Skin of body (tissue), 3 donors: ENCODE measurements at places on chromosomes 1 and 21. TPM values are rescaled to one million over a fixed set of nuclear protein-coding genes. Genes with fewer than 3 reads are reported as not detected.
A peak's percentile ranks its signal among the peaks of the same experiment; 100 is the strongest.

DNA sequence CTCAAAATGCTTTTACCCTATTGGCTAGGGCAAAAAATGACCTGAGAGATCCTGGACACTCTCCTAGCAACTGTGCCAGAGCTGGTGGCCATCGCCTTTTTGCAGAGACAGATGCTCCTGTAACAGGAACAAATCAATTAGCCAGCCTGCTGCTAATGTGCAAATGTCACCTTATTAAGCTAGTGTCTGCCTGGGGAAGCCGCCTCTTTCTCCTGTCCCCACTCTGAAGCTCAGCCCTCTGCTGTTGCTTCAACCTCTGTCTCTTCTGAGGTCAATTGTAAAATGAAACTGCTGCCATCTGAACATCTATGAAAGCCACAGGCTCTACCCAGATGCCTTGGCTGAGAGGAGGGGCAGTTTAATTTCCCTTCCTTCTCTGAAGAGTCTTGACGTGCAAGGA, 85.5 kb upstream of the CACNA1E start:
- no peak for DNase-seq

DNA sequence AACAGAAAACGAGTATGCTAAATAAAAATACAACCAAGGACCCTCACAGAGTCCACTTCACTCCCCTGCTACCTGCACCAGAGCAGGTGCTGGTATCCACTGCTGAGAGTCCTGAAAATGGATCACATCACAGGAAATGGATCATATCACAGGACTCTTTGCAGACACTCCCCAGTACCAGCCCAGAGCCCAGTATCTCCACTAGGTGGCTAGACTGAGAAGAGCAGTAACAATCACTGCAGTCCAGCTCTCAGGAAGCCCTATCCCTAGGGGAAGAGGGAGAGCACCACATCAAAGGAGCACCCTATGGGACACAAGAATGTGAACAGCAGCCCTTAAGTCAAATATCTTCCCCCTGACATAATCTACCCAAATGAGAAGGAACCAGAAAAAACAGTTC, 28.0 kb downstream of the AGBL4 start:
- no peak for DNase-seq

Gene SUMO3
- total RNA-seq = 33.1 TPM

- DNase-seq = no peak
Measured at GRCh38 chr1:43566382-43567044, 35.8 kb downstream of the PTPRF start.

DNA sequence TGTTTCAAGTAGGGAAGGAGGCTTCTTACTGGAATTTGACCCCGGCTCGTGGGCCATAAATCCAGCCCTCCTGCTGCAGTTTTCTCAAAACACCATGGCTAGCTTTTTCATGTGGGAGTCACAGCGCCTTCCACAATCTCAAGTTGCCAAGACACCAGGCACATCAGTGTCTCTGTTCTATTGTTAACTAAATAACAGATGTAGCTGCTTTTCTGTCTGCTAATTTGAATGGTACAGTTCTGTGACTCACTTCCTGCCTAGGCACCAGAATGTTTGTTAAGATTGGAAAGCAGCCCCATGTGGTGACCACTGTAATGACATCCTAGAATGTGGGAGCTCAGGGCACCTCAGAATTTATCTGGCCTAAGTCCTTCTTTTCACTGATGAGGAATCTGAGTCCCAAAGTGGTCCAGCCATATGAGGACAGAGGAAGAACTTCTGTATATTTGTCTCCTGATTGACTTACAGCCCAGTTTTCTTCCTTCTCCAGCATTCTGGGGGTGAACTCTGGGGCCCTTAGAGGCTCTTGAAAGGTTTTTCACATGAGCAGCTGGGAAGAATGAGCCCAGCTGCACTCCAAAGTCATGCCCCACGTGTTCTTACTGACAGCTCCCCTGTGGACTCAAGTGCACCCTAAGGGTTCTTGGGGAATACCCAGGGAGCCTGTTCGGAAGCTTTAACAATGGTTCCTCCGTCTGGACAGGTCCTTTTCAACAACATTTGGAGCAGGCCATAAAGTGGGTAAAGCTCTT, 27.5 kb downstream of the TRIM45 start:
- DNase-seq = peak; percentile 52
